ENCODE measurements at places on chromosomes 4 and X.

DNA sequence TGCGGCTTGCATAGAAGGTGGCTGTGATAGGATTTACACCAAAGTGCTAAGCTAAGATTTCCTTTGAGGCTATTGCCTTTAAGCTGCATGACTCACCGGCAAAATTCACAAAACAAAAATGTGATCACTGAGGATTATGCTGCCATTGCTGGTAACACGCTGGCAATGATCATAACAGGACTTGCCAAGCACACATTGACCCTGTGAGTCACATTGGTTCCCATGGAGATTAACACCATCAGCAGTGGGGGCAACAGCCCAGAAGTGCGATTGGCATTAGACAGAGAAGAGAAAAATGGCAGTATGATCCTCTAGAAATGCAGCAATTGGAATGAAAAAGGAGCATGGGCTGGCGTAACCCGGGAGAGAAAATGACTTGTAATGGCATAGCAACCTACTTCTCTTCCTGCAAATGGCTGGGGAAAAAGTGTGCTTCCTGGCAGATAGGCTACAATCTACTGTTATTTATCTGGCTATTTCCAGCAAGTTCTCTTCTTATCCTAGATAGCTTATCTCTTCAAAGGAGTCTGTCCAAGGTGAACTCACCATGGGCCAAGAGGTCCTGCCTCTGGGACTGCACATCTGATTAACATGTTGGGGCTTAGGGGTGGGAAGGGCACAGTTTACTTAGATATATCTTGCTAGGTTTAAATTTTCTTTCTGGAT lies 314.2 kb upstream of the IGFBP7 start:
- no peak for DNase-seq

- DNase-seq = no peak
Measured at GRCh38 chrX:46665232-46666152, 91.9 kb downstream of the CHST7 start.

- DNase-seq = no peak
Measured at GRCh38 chr4:2839060-2839459, 4.6 kb upstream of the ADD1 start.

- no peak for DNase-seq
Measured at GRCh38 chr4:19969492-19969891, 282.2 kb upstream of the SLIT2 start.

DNA sequence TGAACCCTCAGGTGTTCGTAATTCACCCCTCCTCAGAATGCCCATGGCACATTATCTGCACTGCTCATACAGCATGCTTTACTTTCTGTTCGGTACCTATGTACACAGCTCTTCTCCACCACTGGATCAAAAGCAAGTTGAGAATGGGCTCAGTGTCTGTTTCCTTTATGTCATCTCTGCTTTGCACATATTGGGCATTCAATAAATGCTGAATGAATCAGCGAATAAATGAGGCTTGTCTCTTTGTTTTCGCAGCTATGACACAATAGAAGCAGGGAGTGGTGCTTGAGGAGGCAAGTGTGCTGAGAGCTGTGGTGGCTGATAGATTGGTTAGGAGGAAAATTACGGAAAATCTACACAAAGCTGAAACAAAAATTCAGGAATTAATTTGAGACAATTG lies 109.1 kb upstream of the VMA21 start:
- DNase-seq = no peak

- DNase-seq = no peak
Measured at GRCh38 chr4:42123071-42123644, 29.3 kb downstream of the BEND4 start.

DNA sequence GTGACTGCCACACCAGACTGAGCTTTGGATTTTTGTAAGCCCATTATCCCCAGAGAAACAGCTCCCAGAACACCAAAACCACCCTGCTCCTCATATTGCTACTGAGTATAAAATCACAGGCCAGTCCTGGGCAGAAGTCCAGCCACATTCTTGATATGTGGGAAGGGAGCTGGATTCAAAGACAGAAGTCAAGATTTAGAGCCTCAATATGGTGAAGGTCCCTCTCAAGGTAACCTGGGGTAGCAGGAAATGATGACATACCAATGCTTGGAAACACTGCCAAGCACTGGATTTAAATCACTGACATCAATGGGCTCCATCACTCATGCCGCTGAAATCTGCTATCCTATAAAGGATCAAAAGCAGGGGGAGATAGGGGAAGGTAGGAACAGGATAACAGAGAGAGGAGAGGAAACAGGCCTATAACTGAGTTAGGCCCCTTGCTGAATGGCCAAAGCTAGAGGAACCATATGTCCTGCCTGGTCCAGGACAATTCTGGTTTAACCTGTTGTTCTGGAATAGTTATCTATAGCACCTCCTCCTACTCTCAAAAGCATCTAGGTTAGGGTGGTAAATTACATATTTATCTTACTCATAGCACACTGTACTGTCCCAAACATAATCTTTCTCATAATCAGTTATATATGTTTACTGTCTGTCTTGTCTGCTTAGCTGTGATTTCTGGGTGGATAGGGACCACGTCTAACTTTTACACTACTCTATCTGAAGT lies 83.7 kb upstream of the NHS start:
- DNase-seq = no peak

GRCh38 chr4:93373893-93374860 lies 454.4 kb upstream of the ATOH1 start:
- no peak for DNase-seq

DNA sequence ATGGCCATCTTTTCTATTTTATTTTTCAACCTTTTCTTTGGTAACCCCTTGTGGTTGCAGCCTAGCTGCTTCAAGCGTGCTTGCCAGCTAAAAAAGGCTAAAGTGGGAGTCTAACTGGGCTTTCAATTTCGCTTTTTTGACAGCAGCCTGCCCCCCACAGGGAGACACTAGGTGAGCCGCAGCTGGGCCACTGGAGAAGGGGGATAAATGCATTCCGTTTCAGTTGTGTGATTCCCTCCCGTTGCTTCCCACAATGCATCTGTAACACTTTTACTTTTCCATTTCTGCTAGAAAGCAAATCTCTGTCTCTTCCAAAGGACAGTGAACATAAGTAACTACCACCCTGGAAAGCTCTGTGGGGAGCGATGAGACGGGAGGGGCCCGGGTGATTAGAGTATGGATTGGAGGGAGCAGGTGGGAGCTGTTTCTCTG lies 86.3 kb upstream of the RAPGEF2 start:
- no peak for DNase-seq

GRCh38 chr4:8665406-8666360 lies 73.1 kb downstream of the CPZ start:
- no peak for DNase-seq

- DNase-seq = no peak
Measured at GRCh38 chr4:1139860-1140259, 26.5 kb upstream of the RNF212 start.

GRCh38 chr4:94577136-94577535 lies 125.4 kb downstream of the PDLIM5 start:
- DNase-seq = no peak

DNA sequence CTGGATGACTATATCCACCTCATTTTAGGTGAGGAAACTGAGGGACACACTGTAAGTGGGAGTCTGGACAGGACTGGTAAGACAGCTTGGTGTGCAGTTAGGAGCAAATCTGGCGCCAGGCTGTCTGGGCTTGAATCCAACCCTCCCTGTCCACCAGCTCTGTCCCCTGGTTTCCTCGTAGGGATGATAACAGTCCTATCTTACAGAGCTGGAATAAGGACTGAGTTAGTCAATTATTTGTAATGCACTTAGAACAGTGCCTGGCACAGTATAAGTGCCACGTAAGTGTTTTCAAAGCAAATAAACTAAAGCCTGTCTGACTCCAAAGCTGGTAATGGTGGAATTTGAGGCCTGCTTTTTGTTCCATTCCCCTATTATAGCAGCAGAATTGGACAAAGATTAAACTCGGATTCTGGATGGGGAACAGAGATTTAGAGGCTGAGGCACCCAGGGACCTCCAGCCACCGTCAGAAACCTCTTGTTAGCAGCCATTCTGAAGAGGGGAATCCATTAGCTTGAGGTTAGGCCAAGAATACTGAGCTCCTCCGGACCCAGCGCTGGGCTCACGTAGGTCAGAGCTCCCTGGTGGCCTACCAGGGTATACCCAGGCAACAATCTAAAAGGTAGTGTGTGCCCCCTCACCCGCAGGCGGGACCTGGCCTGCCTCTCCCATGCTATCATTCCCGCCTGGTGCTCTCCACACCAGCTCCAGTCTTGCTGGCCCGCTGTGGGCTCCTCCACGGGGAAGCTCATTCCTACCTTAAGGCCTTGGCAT lies 102.1 kb downstream of the UCHL1 start:
- DNase-seq = no peak

GRCh38 chr4:40458109-40458508 lies 123.0 kb downstream of the CHRNA9 start:
- DNase-seq = no peak

- no peak for DNase-seq
Measured at GRCh38 chrX:83888585-83888984, 27.6 kb downstream of the CYLC1 start.

GRCh38 chrX:925652-926061 lies 286.8 kb downstream of the CRLF2 start:
- no peak for DNase-seq

All from OCI-LY7 (cell line).